ENCODE measurements at places on chromosomes 4 and X. TPM values are rescaled to one million over a fixed set of nuclear protein-coding genes. Genes with fewer than 3 reads are reported as not detected.

DNA sequence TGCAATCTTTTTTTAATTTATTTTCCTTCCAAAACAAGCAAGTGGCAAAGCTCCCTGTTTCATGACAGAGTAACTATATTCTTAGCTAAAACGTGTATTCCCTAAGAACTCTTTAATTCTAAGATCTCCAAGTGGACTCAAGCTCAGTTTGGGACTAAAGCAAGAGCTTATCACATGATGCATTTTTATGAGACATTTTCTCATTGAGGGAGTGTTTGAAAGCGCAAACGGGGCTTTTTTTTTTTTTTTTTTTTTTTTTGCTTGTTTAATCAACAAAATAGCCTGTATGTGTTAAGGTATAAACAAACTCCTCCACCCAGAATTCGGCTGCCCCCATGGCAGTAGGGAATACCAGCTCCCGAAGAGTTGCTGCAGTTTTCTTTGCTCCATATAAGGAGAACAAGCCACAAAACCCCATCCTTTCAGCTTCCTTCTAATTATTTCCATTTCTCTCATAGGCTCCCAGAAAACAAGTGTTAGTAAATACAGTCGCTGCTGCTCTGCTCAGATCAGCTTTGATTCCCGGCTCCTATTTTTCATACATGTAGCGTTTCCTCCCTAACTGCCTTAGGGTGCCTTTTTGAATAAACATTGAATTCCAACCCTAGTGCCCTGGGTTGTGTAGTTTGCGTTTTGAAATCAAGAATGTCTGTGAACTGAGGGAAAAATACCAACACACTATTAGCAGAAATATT is 669 bp upstream of the PPARGC1A start:
- DNase-seq, result peak; percentile 19

- no peak for DNase-seq
These were observed 75.7 kb downstream of the HAUS3 start for GRCh38 chr4:2166253-2166652.

CTAG2 gene
- 0.87 TPM for total RNA-seq

DNA sequence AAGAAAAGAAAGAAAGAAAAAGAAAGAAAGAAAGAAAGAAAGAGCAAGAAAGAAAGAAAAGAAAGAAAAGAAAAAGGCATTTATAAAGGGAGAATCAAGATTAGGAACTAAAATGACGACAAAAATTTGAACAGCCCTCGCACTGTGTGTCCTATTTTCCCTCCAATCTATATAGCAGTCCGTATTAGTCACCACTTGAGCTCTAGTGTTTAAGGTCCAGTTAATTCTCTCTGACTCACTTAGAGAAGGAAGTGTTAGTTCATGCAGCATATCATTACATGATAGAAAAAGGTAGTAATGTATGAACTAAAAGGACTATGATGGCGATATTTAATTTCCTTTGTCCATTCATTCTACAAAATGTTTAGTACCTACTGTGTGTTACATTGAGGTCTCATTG is 122.7 kb downstream of the CBLL2 start:
- no peak for DNase-seq

- DNase-seq, result no peak
These were observed 10.5 kb upstream of the YTHDC1 start for GRCh38 chr4:68360231-68360968.

DNA sequence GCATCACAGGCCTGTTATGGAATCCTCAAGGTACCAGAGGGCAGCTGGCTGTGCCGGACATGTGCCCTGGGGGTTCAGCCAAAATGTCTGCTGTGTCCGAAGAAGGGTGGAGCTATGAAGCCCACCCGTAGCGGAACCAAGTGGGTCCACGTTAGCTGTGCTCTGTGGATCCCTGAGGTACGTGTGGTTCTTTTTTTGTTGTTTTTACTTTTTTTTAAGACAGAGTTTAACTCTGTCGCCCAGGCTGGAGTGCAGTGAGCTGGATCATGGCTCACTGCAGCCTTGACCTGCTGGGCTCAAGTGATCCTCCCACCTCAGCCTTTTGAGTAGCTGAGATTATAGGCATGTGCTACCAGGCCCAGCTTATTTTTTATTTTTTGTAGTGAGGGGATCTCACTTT is 46.1 kb downstream of the JADE1 start:
- DNase-seq, result no peak

DNA sequence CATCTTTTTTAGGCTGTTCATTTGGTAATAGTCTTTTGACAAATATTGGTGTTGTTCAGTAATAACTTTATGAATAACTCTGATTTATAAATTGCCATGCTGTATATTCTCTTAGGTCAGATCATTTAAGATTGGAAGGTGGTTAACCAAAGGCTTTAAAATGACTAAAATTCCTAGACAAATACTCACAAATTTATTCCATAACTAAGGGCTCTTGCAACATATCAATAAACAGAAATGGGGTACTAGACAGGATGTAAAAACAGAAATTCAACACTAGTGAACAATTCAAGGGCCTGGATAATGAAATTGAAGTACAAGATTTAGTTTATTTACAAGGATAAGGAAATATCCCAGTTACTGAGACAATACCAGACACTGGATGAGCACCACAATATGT is 328.6 kb downstream of the PCDH19 start:
- no peak for DNase-seq

- peak; percentile 53 for DNase-seq
These were observed 360.2 kb downstream of the ZIC3 start for GRCh38 chrX:137926090-137926489.

- DNase-seq, result no peak
These were observed 22.5 kb downstream of the GUCY1B1 start for GRCh38 chr4:155781249-155781831.

- DNase-seq, result no peak
These were observed 1.4 kb downstream of the SPON2 start for GRCh38 chr4:1170976-1171310.

GRCh38 chr4:55237839-55238238 is 108.2 kb upstream of the SRD5A3 start:
- no peak for DNase-seq

DNA sequence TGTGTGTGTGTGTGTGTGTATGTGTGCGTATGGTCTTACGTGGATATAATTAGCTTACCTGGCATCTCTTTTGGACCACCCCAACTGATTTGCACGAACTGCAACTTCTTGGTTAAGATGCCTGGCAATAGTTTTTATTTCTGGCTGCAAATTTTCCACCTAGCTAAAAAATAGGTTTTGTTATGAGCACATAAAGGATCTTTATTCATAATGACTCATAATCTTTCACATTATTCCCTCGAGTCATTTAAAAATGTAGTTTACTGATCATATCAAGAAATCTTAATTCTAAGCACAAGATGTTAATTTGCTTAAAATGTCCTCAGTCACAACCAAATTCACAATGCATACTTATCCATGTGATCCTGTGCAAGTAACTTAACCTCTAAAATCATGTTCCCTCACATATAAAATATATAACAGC is 1.5 kb downstream of the COX18 start:
- no peak for DNase-seq

DNA sequence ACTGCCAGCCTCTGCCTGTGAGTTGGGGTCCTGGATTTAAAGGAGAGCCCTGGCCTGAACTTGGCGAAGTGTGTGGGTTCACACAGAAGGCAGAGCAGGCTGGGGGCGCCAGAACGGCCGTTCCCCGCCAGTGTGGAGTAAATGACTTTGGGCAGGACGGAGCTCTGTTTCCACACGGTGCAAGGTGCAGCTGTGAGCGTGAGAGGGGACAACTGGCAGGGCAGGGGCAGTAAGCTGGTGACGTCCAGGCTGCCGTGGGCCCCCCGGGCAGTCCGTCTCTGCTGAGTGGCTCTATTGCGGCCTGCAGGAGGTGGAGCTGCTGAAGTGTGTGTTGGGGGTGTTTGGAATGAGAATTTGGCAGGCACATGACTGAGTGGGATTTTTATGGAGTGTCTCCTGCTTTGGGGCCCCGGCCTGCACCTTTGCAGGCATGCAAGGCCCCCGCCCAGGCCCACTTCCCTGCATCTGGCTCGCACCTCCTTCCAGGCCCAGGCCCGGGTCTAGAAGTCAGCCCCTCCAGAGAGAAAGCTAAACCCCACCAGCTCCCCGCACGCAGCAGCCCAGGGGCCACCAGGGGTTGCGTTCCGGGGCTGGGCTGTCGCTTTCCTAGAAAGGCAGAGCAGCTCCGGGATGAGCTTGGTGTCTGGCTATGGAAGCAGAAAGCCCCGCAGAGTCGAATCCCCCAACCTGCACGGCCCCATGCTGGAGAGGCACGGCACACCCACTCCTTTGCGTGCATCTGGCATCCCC is 62.2 kb upstream of the GRPEL1 start:
- no peak for DNase-seq

- peak; percentile 3 for DNase-seq
These were observed 69.5 kb upstream of the GABRA3 start for GRCh38 chrX:152520653-152521052.

DNA sequence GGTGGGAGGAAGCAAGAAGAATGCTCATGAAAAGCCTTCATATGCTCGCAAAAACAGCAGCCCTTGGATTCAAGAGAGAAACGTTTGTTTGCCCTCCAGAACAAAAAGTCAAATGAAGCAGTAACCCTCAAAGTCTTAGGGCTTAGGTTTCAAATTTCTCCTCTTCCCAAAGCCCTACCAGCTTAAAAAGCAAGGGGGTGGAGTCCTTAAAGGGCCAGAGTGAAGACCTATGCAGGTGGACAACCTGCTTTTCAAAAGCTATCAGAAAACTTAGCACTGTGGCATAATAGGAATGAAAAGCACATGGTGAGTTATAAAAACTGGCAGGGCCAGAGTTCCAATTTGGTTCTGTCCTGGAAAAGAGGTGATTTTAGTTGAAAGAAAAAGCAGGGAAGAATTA is 253.3 kb downstream of the NAP1L3 start:
- DNase-seq, result no peak
